ENCODE measurements at places on chromosomes 11 and 22.

- DNase-seq = no peak
These were observed 58.3 kb downstream of the C11orf87 start for GRCh38 chr11:109480251-109480650.

GRCh38 chr11:93196816-93197379 lies 893 bp downstream of the SLC36A4 start:
- no peak for DNase-seq

DNA sequence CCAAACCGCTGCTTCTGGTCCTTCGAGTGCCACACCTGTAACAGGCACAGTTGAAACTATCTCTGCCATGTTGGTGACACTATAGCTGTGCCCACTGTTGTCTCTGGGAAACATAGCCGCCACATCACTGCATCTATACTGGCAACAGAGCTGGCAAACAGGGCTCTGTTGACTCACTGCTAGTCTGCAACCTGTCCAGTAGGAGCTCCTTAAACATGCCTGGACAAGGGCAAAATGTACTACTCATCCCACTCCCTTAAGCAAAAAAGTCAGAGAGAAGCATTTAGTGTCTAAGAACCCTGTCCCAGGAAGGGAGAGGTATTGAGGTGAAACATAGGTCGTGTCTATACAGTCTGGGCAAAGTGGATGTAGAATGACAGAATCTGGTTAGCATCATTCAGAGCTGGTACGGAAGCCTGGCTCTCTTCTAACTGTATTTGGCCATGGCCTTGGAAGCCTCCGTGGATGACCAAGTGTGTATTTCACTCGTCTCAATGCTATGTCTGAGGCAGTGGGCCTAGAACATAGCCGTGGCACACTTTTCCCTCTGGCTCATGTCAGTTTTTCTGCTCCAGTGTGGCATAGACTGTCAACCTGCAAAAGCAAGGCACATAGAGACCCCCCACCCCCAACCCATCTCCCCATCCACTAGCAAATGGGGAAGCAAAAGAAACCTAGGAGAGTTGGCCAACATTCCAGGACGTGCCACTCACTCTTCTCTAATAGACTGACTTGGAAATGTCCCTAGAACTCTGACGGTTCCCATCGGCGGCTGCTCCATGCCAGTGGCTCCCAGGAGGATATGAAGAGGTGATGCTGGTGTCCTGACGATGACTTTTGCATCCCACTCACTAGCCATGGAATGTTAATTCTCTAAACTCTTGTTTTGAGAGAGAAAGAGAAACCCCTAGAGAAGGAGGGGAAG lies 21.4 kb upstream of the PISD start:
- no peak for DNase-seq

DNA sequence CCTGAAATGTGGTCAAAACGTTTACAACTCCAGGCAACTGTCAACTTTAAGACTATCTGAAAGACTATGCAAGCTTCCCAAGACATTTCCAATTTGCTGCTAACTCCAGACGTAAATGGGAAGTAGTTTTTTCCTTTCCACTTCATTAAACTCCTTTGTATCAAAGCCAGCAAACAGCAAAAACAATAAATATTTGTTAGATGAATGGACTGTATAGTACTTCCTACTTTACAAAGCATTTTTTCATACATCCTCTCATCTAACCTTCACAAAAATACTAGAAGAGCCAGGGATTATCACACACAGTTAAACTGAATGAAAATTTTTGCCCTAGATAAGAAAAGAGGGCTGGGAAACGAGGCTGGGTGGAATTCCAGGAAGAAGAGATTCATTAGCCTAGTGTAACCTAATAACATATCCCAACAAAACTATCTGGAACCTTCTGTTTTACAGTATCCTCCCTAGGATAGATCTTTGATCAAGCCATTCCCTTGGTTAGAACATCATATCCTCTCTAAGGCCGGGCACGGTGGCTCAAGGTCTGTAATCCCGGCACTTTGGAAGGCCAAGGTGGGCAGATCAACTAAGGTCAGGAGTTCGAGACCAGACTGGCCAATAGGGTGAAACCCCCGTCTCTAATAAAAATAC lies 10.4 kb downstream of the NUP98 start:
- no peak for DNase-seq

DNA sequence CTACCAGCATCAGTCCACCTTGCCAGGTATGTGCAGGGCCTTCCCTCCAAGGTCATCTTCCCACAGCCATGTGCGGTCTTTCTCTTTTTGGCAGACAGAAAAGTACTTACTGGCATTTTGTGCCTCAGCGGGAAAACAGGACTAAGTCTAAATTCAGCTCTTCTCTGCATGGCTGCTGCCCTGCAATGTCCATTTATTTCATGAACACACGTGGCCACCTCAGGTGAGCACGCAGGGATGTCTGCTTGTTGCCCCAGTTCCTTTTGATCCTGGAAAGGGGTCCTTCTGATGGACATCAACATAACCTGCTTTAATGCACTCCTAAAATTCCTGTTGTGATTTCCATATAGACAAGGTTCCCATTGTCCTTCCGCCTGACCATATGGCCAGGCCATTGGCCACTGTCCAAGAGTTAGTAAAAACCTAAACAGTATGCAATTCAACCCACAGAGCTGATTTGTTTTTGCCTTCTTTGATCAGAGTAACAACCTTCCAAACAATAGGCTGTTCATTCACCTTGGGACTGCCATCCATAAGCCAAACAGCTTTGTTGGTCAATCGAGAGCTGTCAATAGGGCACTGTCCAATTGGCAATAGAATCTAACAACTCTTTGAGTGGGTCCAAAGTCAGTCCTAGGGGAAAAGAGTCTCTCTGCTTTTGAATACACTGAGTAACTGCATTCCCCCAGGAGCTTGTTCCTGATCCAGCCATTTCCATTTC lies 5.9 kb downstream of the TREH start:
- DNase-seq = no peak

DNA sequence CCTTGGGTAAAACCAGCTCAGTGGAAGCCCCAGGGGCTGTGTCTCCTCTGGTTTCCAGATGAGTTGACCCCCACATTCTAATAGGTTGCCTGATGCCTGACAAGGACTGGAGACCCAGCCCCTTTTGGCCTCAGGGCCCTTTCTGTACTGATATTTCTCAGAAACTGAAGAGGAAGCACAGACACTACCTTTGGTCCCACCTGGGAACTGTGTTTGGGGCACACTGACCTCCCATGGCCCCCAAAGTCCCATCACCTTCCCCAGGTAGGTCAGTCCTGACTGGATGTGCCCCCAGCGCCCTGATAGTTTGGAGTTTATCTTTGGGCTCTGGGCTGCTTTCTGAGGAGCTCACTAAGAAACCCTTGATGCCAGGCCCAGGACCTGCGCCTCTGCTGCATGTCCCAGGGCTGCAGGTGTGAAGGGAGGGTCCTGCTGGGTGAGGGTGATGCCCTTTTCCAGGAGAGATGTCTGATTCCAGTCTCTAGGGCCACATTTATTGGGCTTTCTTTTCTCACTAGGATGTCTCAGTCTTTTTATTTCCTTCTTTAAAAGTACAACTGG lies 106.7 kb downstream of the GGTLC2 start:
- no peak for DNase-seq

- DNase-seq = peak; percentile 35
These were observed 2.7 kb downstream of the NEAT1 start for GRCh38 chr11:65425105-65425970.

GRCh38 chr11:1483445-1483961 lies 3.1 kb downstream of the MOB2 start:
- no peak for DNase-seq

GRCh38 chr11:11884774-11885481 lies 43.2 kb downstream of the USP47 start:
- DNase-seq = no peak

- DNase-seq = no peak
These were observed 41.3 kb downstream of the CDKN1C start for GRCh38 chr11:2844116-2844842.

- no peak for DNase-seq
These were observed 7.3 kb upstream of the AHNAK start for GRCh38 chr11:62553839-62554361.

- DNase-seq = no peak
These were observed 31.3 kb downstream of the B3GAT1 start for GRCh38 chr11:134380785-134381184.

DNA sequence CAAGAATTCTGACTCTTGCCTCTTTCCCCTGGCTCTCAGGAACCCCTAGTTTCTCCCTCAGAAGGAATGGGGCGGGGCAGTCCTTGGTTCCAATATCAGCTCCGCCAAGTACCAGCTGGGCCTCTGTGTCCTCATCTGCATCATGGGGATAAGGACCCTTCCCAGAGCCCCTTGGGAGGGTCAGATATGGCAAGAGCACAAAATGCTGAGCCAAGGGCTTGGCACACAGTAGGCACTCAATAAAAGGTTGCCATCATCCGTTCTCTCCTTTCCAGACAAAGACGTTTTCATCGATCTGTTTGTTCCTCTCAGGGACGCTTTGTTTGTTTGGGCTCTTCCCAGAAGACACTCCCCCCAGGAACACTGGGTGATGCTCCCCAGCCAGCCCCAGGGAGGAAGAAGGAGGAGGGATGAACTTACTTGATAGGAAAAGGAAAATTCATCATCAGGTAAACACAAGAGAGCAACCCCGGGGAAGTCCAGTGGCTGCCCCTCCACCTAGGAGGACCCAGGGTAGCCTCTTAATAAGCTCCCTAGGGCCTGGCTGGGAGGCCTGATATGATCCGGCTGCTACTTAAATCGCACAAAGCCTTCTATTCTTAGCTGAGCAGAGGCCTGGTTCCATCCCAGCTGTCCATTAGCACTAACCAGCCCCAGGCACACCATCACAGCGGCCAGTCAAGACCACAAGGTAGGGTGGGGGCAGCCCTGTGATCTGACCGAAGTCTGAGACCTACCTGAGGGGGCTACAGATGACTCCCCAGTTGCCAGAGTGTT lies 19.6 kb downstream of the GDPD5 start:
- DNase-seq = peak; percentile 62

DNA sequence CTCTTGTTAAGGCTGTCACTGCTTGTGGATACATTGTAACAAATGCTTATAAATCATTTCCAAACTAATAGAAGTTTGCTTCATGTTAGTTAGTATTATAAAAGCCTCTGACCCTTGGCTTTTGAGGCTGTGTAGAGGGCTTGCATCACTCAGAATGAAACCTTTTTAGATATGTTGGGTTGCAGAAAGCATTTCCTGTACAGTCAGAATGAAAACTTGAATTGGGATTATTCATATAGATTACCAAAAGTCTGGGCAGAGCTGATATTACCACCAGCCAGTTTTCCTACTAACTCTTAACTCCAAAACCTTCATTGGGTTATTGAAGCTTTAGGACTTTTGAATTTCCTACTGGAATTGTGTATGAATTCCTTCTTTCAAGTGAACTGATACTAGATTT lies 12.0 kb downstream of the KMT2A start:
- DNase-seq = no peak

GRCh38 chr11:10323793-10324170 lies 18.9 kb downstream of the ADM start:
- no peak for DNase-seq

GRCh38 chr22:37624017-37624365 lies 15.4 kb downstream of the GGA1 start:
- no peak for DNase-seq

All from Right ventricle myocardium superior (tissue), 1 donor.